ENCODE measurements at places on chromosomes 3 and 15. TPM values are rescaled to one million over a fixed set of nuclear protein-coding genes. Genes with fewer than 3 reads are reported as not detected.

- no peak for DNase-seq
Observed at GRCh38 chr3:185151101-185151963, 1.5 kb downstream of the C3orf70 start.

NMB gene
- total RNA-seq: 3.9 TPM

GRCh38 chr3:121757087-121757811 lies 7.7 kb upstream of the GOLGB1 start:
- peak; percentile 72 for DNase-seq

GRCh38 chr15:88745696-88746095 lies 57.5 kb upstream of the ACAN start:
- DNase-seq: no peak

- DNase-seq: no peak
Observed at GRCh38 chr15:64453689-64454037, 6.7 kb upstream of the ZNF609 start.

DNA sequence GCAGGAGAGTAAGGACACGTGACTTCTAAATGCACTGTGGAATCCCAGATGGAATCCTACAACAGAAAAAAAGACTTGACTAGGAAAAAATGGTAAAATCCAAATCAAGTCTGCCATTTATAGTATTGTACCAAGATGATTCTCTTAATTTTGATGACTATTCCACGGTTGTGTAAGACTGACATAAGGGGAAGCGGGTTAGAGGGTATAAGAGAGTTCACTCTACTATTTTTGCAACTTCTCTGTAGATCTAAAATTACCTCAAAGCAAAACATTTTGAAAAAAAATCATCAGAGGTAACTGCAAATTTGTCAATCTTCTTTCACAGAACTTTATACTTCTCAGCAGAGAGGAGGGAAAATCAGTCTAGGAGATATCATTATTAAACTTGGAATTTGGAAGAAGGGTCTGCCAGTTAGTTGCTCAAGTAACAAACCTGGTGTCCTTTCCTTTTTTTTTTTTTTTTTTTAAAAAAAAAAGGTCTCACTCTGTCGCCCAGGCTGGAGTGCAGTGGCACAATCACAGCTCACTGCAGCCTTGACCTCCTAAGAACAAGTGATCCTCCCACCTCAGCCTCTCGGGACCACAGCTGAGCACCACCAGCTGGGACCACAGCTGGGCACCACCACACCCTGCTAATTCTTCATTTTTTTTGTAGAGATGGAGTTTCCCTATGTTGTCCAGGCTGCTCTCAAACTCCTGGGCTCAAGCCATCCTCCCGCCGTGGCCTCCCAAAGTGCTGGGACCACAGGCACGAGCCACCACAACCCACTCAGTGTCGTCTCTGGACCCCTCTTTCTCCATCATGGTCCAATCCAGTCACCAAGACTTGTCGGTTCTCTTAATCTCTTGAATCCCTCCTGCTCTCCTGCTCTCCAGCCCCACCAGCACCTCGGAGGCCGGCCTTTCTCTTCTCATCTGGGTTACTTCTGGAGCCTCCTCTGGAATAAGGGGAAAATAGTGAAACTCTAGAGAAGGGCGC lies 14.9 kb upstream of the HES1 start:
- no peak for DNase-seq

CD96 gene
- total RNA-seq: 0.35 TPM
